Hematopoietic multipotent progenitor cell treated with erythropoietin and hydrocortisone succinate and interleukin-3 and kit ligand, for 8 days (in vitro differentiated cells): ENCODE measurements at places on chromosomes 12 and 14.
A peak's percentile ranks its signal among the peaks of the same experiment; 100 is the strongest.

GRCh38 chr14:100078997-100079725 is 13.9 kb downstream of the EVL start:
- peak; percentile 89 for DNase-seq

- no peak for DNase-seq
Observed at GRCh38 chr12:53268630-53269562, 797 bp downstream of the ESPL1 start.

GRCh38 chr12:77229640-77230442 is 164.5 kb upstream of the E2F7 start:
- no peak for DNase-seq

DNA sequence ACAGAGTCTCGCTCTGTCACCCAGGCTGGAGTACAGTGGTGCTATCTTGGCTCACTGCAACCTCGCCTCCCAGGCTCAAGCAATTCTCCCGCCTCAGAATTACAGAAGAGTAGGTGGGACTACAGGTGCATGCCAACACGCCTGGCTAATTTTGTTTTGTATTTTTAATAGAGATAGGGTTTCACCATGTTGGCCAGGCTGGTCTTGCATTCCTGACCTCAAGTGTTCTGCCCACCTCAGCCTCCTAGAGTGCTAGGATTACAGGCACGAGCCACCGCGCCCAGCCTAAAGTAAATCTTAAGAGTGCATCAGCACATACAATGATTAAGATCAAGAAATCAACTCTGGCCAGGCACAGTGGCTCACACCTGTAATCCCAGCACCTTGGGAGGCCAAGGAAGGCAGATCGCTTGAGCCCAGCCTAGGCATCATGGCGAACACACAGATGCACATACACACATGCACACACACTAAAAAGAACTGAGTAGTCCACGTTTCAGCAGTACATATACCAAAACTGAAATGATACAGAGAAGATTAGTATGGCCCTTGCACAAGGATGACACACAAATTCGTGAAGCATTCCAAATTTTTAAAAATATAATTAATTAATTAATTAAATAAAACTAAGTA is 65.0 kb downstream of the HECTD1 start:
- no peak for DNase-seq

DNA sequence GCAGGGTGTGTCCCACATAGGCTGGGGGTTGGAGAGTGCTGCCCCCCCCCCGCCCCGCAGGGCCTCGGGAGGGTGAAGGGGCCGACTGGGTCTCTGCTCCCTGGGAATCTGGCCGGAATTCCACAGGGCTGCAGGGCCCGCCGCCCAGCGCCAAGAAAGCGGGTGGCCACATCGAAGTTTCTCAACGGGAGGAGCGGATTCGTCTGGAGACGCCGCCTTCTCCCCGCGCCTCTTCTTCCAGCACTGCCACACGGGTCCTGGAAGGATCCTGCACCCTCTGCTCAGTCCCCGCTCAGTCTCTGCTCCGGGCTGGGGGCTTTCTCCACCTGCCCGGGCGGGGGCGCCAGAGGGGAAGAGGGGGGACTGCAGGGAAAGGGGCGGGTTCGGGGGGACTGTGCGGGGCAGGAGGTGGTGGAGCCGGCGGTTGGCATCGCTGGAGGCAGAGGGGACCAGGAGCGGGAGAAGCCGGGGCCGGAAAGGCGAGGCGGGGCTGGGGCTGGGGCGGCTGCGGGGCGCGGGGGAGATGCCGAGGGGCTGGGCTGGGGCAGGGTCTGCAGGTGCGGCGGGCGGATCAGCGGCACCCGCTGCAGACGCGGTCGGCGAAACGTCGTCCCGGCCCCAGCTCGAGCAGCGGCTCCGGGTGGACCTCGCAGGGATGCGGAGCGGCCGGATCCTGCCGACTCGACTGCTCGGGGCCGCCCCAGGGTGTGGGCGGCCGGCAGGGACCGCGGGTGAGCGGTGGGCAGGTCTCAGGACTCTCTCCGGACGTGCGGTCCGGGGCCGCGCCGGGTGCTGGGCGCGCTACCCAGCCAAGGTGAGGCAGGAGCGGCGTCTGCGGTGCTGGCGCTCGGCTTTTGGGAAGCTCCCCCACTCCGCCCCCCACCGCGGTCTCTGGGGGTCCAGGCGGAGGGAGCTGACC is 811.4 kb upstream of the TMEM132C start:
- DNase-seq: no peak

DNA sequence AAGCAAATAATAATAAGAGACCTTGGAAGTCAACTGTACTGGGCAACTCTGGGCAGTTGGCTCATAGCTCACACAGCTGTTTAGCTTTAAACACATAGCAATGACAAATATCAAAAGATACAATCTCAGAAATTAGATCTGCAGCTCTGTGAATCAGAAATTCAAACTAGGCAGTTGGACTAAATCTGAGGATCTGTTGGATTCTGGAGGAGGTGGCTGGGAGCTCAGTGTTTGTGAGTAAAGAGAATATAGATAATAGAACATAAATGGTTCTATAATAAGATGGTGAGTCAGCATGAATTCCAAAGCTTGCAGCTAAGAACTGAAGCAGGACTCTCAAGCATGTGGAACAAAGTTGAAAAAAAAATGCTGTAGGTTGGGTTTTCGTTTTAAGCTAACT is 1949.4 kb upstream of the SEL1L start:
- DNase-seq: no peak

- no peak for DNase-seq
Observed at GRCh38 chr12:52236386-52237050, 3.5 kb downstream of the KRT7 start.

GRCh38 chr14:33404054-33404453 is 465.4 kb downstream of the NPAS3 start:
- no peak for DNase-seq

DNA sequence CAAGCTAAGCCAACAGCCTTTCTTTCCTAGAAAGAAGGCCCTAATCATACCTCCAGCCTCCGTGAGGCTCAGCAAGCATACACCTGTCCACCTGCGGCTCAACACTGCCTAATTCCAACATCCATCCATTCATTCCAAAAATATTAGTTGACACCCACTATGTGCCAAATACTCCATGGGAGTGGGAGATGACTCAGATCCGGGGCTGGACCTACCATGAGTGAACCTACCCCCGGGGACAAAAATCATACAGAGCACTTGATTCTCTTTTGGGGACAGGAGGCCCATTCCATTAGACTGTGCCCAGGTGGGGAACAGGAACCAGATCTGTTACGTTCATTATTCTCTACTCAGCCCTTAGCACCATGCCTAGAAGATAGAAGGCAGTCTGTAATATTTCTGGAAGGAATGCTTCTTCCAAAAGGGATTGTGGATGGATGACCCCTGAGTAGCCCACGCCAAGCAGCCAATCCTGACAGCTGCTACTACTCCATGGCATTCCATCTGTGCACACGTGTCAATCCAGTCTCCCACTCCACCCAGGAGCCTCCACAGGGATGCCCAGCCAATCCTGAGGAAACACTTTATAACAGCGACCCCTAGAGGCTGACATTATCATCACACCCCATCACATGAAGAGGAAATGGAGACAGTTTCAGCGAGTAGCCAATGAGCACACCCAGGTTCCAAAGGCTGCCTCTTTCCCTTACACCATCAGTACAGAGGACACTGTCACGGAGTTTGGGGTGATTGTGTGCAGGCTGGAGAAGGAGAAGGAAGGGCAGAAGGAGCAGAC is 170.7 kb downstream of the ESRRB start:
- peak; percentile 44 for DNase-seq
